ENCODE measurements at places on chromosomes 11 and 22.

GRCh38 chr11:64252003-64252872 is 908 bp downstream of the PLCB3 start:
- DNase-seq = no peak

- no peak for DNase-seq
Observed at GRCh38 chr11:91173701-91174100, 950.9 kb upstream of the CHORDC1 start.

GRCh38 chr11:78476066-78476465 is 58.4 kb upstream of the GAB2 start:
- DNase-seq = no peak

- DNase-seq = peak; percentile 58
Observed at GRCh38 chr22:23402275-23403151, 177.6 kb downstream of the IGLL1 start.

- peak; percentile 40 for DNase-seq
Observed at GRCh38 chr11:60310407-60310998, 16.6 kb upstream of the MS4A6E start.
